ENCODE measurements at places on chromosomes 16 and 17.

- no peak for DNase-seq
Observed at GRCh38 chr16:89402962-89403361, 87.4 kb downstream of the ANKRD11 start.

DNA sequence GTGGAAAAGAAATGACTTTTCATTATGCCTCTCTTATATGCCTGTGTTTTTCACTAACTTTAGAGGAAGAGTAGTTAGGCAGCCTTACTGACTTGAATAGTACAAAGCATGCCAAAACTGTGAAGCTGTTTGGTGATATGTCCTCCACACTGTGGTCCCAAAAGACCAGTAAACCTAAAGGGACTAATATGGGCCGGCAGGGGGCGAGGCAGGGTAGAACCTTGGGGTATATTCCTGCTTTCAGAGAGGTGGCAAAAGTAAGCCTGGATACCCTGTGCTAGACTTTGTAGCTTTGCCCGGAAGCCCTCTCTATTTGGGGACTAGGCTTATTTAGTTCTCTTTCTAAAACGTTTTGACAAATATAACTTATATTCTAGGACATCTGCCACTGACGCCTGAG lies 36.5 kb upstream of the VWA3A start:
- DNase-seq = no peak

- no peak for DNase-seq
Observed at GRCh38 chr16:30946671-30947540, 2.0 kb upstream of the ORAI3 start.

DNA sequence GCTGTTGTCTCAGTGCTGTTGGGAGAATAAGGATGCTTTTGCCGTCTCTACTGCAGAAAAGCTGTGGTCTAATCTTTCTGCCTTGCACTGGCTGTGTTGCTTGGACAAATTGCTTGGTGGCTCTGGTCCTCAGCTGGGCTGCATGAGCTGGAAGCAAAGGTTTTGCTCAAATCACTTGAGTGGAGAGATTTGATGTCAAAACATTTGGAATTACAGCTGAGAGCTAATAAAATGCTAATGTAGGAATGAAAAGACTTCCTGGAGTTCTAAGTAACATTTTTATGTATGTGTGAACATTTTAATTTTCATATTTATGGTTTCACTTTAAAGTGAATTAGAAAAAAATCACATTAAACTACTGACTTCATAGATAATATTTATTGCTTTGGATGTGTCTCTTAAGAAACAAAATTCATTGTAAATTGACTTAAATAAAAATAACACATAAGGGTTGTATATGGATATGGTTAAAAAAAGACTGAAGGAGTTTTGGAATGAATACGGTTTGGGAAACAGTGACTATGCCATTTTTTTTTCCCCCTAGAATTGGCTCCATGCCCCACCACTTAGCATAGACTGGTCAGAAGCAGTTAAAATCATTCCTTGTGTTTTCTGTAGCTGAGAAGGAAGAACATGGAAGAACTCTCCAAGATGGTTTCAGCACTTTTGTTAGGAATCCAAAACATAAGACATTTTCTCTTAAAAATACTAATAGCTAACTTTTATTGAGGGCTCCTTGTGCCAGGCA lies 39.2 kb upstream of the FAM20A start:
- DNase-seq = no peak

GRCh38 chr16:11147754-11148444 lies 108.1 kb downstream of the SOCS1 start:
- no peak for DNase-seq

- no peak for DNase-seq
Observed at GRCh38 chr16:4641895-4642294, 17.3 kb downstream of the MGRN1 start.

DNA sequence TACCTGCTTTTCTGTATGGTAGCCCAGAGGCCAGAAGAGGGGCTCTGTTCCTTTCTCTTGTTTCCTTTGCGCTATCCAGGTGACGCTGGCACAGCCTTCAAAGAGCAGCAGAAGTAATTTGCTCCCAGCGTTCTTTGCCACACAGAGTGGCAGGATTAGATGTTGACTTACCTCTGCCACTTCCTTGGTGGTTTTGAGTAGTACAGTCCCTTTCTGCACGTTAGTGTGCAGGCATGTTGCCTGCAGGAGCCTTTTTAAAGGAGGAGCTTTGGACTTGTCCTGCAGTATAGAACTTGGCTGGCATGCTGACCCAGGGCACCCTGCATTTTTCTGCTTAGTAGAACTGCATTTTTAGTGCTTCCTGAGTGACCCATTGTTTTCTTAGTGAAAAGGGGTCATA lies at the start of gene ABCC11:
ABCC11 (minus strand) TSS at position 229 of the 400 bp plus-strand sequence. CDS start 15,618 bp downstream, outside the sequence.
- no peak for DNase-seq

DNA sequence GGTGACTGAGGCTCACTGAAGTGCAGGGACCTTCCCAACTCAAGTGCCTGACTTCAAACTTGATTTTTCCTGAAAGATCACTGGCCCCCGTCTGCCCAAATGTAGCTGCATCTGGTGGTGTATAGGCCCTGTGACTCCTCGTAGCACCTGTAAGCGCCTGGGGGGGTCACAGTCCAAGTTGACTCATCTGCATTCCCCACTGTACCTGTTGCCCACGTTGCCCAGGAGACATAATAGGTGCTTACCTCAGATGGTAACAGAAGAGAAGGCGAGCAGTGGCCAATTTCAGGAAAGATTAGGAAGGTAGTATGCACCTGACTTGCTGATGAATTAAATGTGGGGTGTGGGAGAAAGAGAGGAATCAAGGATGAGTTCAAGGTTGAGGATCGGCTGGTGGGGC lies 44.1 kb upstream of the EMP2 start:
- DNase-seq = no peak

- peak; percentile 19 for DNase-seq
Observed at GRCh38 chr17:57550016-57550415, 195.1 kb downstream of the CCDC182 start.

DNA sequence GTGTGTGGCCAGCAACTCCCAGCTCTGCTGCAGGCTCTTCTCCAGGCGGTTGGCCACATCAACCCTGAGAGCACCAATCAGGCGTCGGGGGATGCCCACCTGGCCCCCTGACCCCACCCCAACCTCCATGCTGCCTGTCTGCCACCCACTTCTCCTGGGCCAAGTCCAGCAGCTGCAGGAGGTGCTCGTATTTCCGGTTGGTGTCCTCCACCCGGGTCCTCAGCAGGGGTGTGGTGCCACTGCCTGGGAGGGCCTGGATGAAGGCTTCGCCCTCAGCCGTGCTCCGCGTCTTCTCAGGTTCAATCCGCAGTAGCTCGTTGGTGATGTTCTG lies 44.6 kb downstream of the UBN1 start:
- no peak for DNase-seq

DNA sequence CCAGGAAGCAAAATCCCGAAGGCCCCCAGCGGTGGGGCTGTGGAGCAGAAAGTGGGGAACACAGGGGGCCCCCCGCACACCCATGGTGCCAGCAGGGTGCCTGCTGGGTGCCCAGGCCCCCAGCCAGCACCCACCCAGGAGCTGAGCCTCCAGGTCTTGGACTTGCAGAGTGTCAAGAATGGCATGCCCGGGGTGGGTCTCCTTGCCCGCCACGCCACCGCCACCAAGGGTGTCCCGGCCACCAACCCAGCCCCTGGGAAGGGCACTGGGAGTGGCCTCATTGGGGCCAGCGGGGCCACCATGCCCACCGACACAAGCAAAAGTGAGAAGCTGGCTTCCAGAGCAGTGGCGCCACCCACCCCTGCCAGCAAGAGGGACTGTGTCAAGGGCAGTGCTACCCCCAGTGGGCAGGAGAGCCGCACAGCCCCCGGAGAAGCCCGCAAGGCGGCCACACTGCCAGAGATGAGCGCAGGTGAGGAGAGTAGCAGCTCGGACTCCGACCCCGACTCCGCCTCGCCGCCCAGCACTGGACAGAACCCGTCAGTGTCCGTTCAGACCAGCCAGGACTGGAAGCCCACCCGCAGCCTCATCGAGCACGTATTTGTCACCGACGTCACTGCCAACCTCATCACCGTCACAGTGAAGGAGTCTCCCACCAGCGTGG lies 6.5 kb downstream of the CBX2 start:
- DNase-seq = no peak

DNA sequence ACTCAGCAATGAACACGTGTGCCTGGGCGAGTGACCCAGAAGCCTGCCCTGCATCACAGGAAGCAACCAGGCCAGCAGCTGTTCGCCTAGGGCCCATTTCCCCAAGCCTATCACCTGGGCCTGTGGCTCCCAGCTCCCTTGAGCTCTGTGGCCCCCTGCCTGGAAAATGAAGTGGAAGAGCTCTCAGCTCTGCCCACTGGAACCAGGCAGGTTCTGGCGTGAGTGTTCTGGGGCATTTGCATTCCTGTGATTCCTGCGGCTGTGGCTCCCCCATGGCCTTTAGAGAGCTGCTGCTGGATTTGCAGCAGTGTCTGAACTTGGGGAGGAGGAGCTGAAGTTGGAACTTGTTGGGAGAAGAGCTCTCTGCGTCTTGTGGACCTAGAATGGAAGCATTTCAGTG lies 22.8 kb downstream of the PGS1 start:
- DNase-seq = peak; percentile 76

- no peak for DNase-seq
Observed at GRCh38 chr16:3966681-3967080, 86.2 kb upstream of the CREBBP start.

DNA sequence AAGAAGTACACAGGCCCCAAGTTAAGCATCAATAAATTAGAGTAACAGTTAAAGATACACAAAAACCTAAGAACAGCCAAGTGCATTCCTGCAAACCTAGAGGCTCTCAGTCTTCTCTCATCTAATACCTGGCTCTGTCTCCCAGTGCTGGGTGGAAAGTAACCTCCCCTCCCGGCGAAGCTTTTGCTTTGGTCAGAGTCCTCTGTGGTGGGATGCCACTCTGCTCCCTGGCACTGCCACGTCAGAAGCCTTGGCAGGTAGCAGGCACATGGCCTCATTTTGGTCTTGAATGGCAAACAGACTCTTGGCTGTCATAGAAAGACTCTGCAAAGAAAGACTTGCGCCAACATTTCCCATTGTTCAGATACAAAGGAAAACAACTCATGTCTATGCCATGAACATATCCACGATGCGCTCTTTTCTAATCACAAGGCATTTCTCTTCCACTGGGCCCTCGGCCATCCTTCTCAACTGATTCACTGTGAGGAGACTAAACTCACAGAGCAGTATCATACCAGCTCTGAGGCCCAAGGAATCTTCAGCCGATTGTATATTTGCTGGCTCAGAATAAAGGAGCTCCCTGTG lies 21.2 kb downstream of the MTHFSD start:
- DNase-seq = no peak

GRCh38 chr17:39208136-39208535 lies 8.1 kb downstream of the RPL19 start:
- DNase-seq = peak; percentile 6

DNA sequence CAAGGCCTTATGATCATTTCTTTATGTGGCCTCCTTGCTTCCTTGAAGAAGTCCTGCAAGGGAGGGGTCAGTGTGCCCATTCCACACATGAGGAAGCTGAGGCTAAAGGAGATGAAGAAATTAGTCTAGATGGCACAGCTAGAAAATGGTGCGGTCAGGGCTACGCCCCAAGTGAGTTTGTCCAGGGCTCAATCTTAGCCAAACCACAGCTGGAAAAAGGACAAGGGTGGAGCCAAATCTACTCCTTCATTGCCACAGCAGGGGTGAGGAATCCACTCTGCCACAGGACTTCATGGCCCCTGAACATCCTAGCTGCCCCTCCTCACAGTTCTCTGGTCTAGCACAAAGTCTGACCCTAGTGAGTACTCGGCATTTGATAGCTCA lies 16.2 kb downstream of the BEAN1 start:
- no peak for DNase-seq

DNA sequence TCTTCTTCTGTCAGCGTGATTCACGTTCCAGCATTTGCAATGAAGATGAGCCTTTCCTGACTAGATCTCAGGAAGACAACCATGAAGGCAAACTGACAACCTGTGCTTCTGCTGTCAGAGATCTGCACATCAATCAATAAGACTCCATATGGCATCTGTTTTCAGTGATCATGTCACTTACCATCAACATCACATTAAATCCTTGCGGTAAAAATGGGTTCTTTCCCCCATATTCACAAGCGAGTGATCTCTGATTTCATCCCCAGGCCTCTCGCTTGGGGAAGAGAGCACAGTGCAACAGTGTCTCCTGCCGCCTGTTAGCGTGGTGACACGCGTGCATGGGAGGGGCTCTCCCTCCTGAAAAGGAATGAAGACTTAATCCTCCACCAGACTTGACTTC lies 11.1 kb downstream of the NACA2 start:
- DNase-seq = no peak

- no peak for DNase-seq
Observed at GRCh38 chr17:81335773-81336157, 40.7 kb upstream of the SLC38A10 start.

DNA sequence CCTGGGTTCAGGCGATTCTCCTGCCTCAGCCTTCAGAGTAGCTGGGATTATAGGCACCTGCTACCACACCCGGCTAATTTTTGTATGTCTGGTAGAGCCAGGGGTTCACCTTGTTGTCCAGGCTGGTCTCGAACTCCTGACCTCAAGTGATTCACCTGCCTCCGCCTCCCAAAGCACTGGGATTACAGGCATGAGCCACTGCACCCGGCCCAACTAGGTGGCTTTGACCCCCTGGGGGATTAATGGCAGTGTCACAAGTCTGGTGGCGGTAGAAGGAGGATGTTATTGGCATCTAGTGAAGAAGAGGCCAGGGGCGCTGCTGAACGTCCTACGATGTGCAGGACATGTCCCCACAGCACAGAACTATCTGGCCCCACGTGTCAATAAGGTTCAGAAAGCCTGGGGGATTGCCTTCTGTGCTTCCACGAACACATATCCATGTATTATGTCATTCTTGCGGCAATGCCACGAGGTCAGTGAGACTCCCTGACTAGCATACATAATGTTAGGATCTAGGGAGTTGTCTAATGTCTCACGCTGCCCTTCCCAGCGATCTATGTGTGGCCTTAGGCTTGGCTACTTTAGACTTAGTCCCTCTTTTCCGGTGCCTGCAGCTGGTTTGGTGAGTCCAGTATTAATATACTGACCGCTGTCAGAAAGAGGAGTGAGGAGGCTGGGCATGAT lies 75.8 kb downstream of the ABCC6 start:
- DNase-seq = no peak

GRCh38 chr17:3744014-3744413 lies 20.3 kb downstream of the HASPIN start:
- DNase-seq = no peak

- DNase-seq = peak; percentile 25
Observed at GRCh38 chr17:75047398-75048098, 523 bp downstream of the KCTD2 start.

DNA sequence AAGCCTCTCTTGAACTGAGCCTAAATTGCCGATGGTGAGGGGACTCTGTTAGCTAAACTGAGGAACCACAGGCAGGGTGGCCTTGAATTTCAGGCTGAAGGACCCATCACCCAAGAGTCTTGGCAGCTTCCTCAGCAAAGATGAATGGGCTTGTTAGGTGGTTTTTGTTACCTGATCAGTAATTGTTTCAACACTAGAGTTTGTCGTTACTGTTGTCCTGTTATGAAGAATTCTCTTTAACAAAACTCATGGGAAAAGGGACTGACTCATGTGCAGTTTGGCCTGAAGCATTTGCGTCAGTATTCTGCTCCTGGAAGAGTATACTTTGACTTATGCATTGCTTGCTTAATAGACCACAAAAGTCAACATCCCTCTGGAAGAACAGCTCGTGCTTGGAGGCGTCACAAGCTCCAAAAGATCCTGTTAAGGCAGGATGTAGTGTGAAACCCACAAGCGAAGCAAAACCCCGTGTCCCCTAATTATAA lies 206.0 kb downstream of the IRX3 start:
- no peak for DNase-seq

GRCh38 chr17:80861418-80861815 lies 130.2 kb upstream of the CHMP6 start:
- DNase-seq = peak; percentile 43

- DNase-seq = peak; percentile 74
Observed at GRCh38 chr17:57993471-57994365, 5.7 kb upstream of the VEZF1 start.

- no peak for DNase-seq
Observed at GRCh38 chr17:49962599-49963308, 6.2 kb upstream of the DLX4 start.
